Dorsolateral prefrontal cortex (tissue), 122 donors: ENCODE measurements at places on chromosomes 7 and 10. TPM values are rescaled to one million over a fixed set of nuclear protein-coding genes. Genes with fewer than 3 reads are reported as not detected.

Gene SEMA4G
- 18.2 TPM for total RNA-seq

Gene ITPRID1
- 0.19 TPM for total RNA-seq

Gene LMTK2
- 80.9 TPM for total RNA-seq

Gene SH2B2
- 9.1 TPM for total RNA-seq

Gene IGFBP3
- total RNA-seq = 15.1 TPM

Gene HOXA10
- not detected for total RNA-seq

Gene MSMB
- total RNA-seq = not detected

Gene PNLIPRP1
- not detected for total RNA-seq

Gene TAC1
- 2.9 TPM for total RNA-seq

Gene VWA2
- total RNA-seq = 2.1 TPM

Gene ASZ1
- not detected for total RNA-seq

Gene PNLIPRP3
- total RNA-seq = not detected

Gene CD36
- 0.83 TPM for total RNA-seq

Gene NRCAM
- 411 TPM for total RNA-seq

Gene FAM237B
- total RNA-seq = not detected

Gene ANKRD30A
- 0.14 TPM for total RNA-seq

Gene GIMAP7
- 5.8 TPM for total RNA-seq

Gene CRPPA
- total RNA-seq = 16.1 TPM

Gene CYP3A4
- total RNA-seq = not detected

Gene ITIH2
- 3.3 TPM for total RNA-seq

Gene SPOCK2
- 300 TPM for total RNA-seq

Gene PIK3CG
- 2.6 TPM for total RNA-seq

Gene DIP2C
- 79.3 TPM for total RNA-seq

Gene FZD1
- 5.6 TPM for total RNA-seq

Gene LHFPL3
- total RNA-seq = 11.0 TPM

Gene HKDC1
- total RNA-seq = 1.1 TPM

Gene PGAM2
- 15.3 TPM for total RNA-seq
